ENCODE measurements at places on chromosomes 12 and 14.

DNA sequence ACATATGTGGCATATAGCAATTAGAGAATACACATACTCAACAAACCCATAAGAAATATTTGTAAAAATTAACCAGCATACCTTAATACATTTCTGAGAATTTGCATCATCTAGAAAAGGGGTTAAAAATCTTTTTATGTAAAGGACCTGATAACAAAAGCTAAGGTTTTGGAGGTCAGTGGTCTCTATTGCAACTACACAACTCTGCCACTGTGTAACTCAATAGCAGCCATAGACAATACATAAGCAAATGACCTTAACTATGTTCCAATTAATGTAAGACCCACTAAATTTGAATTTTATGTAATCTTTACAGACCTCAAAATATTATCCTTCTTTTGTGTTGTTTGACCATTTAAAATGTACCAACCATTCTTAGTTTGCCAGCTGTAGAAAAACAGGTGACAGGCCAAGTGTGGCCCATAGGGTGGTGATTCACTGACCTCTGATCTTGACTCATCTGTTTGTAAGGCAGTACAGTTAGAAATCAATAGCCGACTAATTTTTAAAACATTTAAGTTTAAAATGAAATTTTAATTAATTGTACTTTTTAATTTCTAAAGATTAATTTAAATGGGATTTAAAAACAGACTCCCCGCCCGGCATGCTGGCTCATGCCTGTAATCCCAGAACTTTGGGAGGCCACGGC lies 7.4 kb upstream of the EPS8 start:
- no peak for DNase-seq

DNA sequence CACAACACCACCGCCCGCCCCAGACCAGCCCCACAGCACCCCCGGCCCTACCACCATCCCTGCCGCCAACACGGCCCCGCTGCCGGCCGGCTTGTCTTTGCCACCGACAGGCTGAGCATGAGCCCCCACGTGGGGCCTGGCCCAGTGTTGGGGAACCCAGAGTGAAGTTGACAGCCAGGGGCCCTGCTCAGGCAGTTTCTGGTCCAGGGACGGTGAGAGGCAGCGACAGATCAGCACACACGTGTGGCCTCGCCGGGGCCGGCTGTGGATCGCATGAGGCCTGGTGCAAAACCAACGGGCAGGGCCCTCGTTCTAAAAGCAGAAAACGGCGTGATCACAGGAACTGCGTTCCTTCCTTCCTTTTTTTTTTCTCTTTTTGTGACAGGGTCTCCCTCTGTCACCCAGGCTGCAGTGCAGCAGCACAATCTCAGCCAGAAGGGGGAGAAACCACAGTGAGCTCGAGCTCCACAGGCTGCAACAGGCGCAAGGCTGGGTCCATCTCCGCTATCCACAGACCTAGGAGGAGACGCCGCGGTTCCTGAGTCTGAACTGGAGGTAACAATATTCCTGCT lies 50.5 kb upstream of the FBRSL1 start:
- no peak for DNase-seq

- no peak for DNase-seq
Measured at GRCh38 chr12:46556819-46557524, 184.4 kb upstream of the SLC38A2 start.

- no peak for DNase-seq
Measured at GRCh38 chr14:28570391-28570790, 196.2 kb upstream of the FOXG1 start.

DNA sequence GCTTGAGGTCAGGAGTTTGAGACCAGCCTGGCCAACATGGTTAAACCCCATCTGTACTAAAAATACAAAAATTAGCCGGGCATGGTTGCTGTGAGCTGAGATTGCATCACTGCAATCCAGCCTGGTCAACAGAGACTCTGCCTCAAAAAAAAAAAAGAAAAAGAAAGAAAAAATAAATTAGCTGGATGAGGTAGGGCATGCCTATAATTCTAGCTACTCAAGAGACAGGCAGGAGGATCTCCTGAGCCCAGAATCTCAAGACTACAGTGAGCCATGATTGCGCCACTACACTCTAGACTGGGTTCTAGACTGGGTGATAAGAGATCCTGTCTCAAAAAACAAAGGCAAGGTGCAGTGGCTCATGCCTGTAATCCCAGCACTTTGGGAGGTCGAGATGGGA lies 16.9 kb downstream of the PPP4R3A start:
- no peak for DNase-seq

Measured in activated T-cell treated with anti-CD3 and anti-CD28 coated beads for 1 hour (primary cell).